ENCODE measurements at places on chromosomes 16 and 17.

GRCh38 chr17:33013596-33014375 lies 22.1 kb downstream of the SPACA3 start:
- DNase-seq, result no peak

- no peak for DNase-seq
Observed at GRCh38 chr17:28130472-28130871, 88.0 kb downstream of the NLK start.

DNA sequence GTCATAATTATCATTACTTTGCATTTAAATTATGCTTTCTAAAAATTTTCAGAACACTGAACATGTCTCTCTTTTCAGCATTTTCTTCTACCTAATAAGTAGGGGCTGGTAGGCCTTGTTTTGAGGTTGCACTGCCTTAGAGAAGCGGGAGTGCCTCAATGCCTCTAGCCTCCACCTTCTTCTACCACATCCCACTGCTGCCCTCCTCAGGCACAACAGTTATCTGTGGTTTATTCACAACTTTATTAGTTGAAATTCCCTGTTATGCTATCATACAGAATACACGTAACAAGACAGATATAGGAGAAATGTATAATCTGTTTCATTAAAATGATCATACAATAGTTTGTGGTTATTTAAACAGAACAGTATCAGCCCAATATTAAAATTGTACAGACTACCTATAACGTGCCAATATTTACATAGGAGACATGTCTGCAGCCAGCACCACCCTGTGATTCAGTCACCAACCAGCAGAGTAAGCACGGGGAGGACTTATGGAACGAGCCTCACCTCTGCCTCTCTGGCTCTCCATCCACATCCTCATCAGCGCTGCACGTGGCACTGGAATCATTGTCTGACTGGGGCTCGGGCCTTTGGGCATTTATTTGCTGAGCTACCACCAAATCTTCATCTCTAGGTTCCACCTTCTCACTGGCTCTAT lies 101.2 kb downstream of the TTC19 start:
- no peak for DNase-seq

DNA sequence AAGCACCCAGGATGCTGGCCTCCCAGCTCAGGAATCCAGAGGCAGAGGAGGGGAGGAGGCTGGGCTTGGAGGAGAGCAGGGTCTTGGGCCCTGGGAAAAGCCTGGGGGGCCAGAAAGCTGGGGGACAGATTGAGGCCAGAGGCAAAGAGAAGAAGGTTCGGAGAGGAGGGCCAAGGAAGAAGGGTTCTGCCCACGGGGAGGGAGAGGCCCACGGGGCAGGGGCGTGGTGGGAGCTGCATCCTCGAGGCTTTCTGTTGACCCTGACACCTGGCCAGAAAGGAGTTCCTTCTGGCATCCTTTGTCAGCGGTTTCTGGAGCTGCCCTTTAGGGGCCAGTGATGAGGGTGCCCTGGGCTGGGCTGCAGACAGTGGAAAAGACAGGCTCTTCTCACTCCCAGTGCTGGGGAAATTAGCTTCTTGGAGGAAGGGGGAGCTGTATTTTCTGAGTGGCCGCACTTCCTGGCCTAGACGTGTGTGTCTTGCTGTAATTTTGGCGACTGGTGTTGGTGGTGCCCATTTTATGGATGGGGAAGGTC lies 308.7 kb downstream of the SEC14L1 start:
- DNase-seq, result no peak

DNA sequence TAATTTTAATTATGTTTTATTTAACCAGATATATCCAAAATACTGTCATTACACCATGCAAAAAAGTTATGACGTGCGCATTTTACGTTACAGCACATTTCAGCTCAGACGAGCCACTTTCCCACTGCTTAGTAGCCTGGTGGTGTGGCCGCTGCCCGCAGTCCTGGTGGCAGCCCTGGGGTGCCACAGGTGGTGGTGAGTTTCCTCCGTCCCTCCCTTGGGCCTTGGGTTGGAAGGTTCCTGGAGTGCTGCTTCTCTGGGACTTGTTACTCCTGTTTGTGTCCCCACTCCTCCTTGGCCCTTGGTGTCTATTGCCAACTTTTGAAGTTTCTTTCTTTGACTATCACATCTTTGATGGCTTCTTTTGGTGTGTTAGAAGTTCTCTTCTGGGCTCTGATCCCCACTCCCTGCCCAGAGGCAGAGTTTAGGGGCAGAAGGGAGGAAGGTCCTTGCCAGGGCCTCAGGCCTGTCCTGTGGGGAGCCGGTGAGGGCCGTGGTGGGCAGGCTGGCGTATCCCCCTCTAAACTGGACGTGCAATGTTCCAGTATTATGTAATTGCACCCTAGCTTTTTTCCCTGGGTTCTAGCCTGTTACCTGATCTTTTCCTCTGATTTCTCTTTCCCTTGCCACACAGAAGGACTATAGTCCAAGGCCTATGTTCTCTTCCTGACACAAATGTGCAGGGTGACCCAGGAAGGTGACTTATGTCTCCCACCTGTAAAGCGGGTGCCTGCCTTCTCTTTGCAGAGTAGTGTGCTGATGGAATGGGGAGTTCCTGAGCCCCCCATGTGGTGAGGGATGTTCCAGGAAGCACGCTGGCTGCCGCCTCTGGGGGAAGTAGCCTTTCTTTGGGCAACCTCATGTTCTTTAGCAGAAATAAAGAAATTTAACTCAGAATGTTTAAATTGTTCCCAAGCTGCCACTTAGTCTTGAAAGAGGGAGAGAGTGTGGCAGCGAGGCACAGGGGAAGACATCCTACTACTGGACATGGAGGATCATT lies 8.4 kb downstream of the MPRIP start:
- DNase-seq, result no peak

Data from HS-27A (cell line).